ENCODE measurements at places on chromosomes 1 and 21.

- DNase-seq = no peak
These were observed 467.6 kb upstream of the ZRANB2 start for GRCh38 chr1:71548398-71548890.

DNA sequence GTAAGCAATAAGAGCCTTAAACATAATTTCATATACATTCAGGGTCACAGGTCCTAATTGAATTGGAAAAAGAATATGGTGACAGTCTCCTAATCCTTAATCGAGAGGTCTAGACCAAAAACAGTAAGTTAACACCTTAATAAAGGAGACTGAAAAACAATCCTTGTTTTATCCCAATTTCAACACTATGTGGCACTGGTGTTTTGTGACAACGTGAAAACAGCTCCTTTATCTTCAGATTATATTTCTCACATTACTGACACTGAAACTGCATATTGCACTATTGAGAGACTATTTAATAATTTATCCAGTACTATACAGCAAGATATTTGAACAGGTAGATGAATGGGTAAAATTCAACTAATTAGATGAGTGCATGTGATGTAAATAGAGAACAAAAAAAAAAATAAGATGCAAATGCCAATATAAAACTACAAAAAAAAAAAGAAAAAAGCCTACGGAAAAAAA, 34.1 kb downstream of the TP53BP2 start:
- peak; percentile 49 for DNase-seq

DNA sequence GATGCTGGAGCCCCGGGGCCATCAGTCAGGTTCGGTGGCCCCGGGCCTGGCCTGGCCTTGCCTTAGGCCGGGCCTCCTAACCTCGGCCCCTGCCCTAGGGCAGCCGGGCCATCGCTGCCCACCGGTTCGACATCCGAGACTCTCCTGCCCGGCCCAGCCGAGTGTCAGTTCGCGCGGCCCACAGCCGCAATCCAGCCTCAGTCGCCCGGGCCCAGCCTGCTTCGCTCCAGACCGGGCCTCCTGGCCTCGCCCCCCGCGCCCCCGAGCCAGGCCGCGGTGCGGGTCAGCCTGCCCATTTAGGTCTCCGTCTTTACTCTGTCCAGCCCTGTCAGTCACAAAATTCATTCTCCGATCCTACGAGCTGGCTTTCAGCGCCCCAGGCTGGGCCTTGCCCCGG, 777 bp downstream of the LRRC41 start:
- no peak for DNase-seq

- no peak for DNase-seq
These were observed 14.4 kb downstream of the INAVA start for GRCh38 chr1:200909071-200909470.

DNA sequence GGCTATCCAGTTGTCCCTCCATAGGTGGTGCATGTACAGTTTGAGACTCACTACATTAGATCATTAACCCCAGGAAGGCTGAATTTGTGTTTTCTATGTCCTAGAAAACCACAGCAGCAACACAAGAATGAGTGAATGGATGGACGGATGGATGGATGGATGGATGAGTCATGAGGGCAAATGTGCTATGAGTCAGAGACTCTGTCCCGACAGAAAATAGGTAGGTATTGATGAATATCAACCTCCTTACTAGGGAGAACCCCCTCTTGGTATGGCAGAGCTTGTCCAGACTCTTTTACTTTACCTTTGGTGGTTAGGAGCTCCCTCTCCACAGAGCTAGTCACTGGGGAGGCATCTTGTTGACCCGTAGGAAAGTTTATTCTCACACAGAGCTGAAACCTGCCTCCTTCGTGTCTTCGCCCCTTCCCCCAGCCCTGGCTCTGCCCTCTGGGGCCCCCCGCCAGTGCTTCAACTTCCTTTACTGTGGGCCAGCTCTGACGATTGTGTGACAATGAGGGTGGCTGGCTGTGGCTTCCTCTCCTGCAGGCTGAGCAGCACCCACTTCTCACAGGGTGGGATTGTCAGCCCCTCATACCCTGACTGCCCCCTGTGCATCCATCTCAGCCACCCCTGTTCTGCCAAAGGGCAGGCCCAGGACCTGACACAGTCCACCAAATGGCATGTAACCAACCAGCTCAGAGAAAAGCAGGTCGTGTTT, 145.2 kb downstream of the FOXD2 start:
- no peak for DNase-seq

DNA sequence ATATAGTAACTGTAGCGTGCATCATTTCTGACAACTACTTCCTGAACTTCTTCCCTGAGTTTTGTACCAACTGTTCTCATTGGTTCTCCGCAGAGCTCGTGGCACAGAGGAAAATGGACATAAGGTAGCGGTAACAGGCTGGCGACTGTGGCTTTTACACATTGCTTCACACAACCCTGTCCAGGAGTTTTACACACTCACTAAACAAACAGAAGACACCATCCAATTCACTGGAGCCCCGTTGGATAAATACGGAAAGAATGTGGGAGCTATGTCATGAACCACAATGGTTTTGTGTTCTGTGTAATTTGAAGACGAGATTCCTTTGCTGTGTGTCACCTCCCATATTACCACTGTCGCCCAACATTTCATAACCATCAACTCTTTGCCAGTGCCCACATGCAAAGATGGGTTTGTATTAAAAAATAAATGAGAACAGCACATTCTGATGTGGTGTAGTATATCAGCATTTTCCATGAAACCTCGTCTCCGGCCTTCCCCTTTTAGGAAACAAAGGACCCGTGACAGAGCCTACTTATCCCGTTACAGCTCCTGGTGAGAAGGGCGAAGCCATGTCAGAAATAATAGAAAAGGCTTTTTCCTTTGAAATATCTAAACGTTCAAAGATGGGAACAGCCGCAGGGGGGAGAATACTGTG, 47.4 kb upstream of the ENAH start:
- no peak for DNase-seq

DNA sequence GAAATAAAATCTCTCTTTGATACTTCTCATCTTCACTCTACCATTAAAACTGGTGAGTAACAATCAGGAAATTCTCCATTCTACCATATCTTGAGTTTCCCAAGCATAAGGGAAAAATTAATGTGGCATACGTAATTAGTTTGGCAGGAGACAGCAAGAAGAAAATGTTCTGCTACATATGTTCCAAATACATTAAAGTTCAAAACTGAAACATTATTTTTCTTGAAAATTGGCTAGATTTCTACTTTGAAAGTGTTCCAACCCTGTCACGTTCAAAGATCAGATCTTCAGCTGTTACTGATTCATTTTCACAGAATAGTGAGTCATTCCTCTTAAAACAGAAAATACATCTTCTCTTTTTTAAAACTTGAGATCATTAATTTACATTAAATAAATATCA, 48.5 kb downstream of the PIGK start:
- no peak for DNase-seq

GRCh38 chr1:229461032-229461668, 27.3 kb upstream of the ACTA1 start:
- DNase-seq = no peak

GRCh38 chr1:54340434-54340833, 65.8 kb downstream of the SSBP3 start:
- no peak for DNase-seq

- no peak for DNase-seq
These were observed 22.5 kb upstream of the ZNF648 start for GRCh38 chr1:182083851-182084486.

GRCh38 chr1:93769777-93770176, 88.1 kb upstream of the BCAR3 start:
- no peak for DNase-seq

GRCh38 chr1:82398357-82398756, 597.6 kb downstream of the ADGRL2 start:
- DNase-seq = no peak

GRCh38 chr1:198496216-198497143, 44.0 kb downstream of the ATP6V1G3 start:
- no peak for DNase-seq

GRCh38 chr21:18041012-18041411, 203.6 kb upstream of the CHODL start:
- peak; percentile 66 for DNase-seq

DNA sequence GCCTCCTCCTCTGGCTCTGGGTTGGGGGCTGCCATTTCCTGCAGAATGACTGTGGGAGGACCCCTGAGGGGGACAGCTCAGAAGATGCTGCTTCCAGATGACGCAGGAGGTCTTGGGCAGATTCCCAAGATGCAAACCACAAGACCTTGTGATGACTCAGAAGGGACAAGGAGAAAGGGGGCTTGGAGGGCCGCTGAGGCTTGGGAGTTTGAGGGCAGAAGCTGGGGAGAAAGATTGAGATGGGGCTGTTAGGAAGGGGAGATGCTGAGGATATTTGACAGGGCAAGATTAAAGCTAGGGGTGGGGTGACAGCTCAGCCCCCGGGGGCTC, 7.5 kb downstream of the PTPRU start:
- no peak for DNase-seq

DNA sequence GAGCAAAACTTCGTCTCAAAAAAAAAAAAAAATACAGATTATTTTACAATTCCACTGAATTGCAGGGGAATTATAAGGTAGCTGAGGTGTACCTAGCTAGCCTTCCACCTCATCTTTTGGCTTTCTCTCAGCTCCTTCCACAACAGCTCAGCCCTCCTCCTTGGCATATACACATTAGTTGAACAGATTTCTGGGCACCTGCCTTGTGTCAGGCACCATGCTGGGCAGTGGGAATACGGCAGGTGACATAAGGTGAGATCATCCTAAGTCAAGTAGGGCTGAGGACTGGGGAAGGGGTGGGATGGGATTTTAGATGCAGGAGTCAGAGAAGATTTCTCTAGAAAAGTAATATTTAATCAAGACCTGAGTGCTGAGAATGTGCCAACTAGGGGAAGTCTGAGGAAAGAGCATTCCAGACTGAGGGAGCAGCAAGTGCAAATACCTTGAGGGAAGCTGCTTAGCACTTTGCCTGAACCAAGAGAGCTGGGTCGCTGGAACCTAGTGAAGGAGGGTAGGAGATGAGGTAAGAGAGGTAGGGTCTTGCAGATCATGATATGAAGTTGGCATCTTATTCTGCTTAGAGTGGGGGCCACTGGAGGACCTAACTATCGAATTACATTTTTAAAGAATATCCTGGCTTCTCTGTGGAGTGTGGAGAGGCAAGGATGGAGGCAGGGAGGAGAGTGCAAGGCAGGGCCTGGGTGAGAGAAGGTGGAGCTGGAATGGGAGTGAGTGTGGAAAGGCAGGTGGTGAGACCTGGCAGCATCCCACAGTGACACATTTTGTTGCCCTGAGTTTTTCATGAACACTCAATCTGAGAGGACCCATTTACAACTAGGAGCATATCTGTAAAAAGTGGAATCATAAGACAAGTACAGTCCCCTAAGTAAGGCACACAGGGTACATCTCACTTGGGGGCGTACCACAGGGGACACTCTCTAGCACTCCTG, 28.2 kb downstream of the LAMC2 start:
- peak; percentile 48 for DNase-seq

GRCh38 chr1:221148660-221149059, 269.4 kb downstream of the HLX start:
- DNase-seq = no peak

DNA sequence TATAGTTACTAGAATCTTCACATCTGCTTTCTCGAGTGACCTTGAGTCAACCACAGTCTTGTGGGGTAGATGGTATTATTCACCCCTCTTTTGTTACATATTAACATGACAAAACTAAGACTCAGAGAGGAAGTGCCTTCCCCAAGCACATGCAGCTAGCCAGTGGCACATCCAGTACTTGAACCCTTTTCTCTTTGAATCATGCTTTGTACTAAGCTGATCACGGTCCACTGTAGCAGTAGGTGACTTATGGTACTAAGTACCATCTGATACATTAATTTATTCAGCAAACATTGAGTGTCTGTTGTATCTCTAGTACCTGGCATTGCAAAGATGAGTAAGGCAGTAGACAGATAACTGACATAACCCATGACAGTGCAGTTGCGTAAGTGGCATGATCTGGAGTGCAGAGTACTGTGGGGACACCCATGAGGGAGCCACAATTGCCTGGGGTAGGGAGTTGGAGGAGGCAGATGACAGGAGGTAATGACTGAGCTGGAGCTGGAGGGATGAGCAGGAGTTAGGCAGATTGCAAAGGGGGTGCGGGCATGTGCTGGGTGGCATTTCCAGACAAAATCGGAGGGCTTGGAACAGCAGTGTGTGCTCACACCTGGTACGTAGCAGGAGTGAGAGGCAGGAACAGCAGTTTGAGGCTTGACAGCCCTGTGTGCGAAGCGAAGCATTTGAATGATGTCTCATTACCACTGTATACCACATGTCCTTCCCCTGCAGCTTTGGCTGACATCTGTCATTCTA, 29.8 kb downstream of the UCK2 start:
- DNase-seq = no peak

DNA sequence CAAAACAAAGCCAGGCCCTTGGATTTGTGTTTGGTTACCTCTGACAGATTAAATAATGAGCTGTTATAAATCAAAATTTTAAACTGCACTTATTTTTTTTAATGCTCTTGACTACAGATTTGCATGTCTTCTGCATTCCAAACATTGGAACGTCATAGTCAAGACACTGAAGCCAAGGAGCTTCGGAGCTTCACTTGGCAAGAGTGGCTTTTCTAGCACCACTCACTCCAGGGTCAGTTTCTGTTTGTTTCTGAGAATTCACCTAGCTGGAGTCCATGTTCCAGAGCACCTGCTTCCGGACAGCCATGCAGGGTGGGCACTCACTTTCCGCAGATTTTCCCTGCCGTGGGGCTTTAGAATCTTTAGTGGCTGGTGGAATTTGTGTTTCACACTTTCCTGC, 202.9 kb downstream of the ZP4 start:
- no peak for DNase-seq

DNA sequence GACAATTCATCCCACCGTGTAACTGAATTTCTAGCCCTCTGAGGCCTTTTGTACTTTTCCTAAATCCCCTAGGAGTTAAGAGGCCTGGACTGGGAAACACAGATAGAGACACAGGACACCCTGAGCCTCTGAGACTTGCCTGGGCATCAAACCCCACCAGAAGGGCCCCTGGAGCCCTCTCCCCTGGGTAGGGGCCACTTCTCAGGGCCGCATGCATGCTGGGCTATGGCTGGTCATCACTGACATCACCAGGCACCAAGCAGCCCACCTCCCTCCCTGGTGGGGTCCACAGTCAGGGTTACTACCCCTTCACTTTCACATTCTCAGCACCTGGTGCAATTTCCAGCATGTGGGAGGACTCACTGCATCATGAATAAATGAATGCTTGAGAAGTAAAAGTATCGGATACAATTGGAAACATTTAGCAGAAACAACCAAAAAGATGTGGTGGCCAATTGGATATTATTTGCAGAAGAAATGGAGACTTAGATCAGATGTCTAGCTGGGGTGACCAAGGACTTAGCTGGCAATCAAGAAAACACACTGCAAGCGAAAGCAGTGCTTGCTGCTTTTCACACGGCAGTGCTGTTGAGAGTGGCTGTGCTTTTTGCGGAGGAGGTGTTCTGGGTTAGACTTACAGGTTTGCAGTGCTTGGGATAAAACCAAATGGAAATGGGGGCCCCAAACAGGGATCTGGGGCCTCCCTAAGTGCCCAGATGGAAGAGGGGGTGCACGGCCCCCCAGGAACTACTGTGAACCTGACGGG, 950 bp upstream of the KRTAP10-7 start:
- DNase-seq = no peak

DNA sequence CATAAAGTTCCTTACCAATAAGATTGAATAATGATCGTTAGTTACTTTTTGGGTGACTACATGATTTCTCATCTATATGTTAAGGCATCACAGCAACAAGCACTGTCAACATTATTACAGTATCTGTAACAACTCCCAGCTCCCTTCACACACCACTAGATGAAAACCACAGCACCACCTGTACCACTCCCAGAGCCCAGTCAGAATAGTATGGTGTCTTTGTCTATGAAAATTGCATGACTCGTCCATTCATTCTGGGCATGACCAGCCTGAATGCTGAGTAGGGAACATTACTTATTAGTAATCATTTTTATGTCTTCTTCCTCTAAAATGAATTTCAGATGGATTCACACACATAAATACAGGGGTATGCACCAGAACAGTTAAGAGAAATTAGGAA, 7.0 kb downstream of the OLFML2B start:
- DNase-seq = no peak
